Activated CD8-positive, alpha-beta memory T cell treated with anti-CD3 and anti-CD28 coated beads for 4 hours (primary cell): ENCODE measurements at places on chromosomes 3 and 15.

DNA sequence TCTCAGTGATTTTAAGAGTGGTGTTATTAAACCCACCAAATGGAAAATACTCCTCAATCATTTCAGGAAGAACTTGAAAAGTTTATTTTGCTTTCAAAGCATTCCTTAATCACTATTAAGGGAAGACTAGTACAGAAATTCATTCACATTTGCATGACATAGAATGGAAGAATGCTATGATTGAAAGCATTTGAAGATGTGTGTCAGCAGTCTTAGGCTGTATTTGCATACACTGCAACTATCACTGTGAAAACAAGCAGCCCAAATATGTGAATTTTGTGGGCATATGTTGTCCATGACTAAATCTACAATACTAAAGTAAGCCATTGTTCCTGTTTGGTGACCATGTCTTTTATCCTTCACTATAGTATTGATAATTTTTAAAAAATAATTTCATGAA lies 95.8 kb downstream of the CNTN3 start:
- no peak for DNase-seq

DNA sequence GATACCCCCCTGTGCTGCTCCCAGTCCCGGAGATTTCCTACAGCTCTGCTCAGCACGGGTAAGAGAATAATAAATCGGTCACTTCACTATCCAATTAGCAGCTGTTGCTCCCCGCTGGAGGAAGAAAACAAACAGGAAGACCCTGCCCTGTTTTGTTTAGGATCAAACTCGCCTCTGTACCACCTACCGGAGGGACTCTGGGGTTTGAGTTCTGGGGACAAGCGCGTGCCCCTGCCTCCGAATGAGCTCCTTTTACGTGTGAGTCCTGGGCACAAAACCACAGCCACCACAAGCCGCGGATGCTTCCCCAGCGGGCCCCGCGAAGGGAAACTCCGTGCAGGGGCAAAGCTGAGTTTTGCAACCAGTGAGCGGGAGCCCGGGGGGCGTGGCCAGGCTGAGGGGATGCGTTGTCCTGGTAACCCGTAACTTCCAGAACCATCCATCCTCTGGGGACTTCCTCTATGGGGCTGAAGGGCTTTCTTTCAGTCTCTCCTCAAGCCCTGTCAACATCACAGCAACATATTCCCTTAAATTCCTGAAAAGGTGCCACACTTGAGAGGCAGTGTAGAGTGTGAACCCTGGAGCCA lies 315.7 kb upstream of the PROK2 start:
- peak; percentile 50 for DNase-seq

DNA sequence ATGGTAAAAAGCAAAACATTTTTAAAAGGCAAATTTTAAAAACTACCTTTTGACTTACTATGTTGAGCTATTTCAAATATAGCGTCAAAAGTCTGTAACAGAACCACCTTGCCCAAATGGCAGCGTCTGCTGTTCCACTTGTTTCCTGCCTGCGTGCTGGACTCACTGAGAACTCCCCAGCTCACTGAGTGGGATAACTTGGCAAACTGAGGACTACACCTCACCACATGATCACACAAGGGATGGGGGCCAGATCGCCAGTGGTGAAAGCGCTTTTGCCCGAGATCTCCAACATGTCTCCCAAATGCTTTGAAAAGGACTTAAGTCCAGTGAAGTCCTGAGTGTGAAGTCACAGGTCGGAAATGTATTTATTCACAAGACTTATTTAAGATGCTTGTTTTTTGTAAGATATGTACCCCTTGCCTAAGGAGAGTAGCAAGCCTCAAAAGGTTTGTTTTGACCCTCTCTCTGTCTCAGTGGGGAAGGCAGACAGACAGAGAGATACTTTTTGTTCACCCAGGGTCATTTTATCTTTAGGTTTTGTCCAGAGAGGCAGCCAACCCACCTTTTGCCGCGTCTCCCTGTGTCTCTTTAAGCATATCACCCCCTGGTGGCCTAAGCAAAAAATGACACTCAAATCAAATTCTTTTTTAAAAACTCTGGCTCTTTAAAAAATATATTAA lies 192.6 kb downstream of the PDZRN3 start:
- DNase-seq: no peak

DNA sequence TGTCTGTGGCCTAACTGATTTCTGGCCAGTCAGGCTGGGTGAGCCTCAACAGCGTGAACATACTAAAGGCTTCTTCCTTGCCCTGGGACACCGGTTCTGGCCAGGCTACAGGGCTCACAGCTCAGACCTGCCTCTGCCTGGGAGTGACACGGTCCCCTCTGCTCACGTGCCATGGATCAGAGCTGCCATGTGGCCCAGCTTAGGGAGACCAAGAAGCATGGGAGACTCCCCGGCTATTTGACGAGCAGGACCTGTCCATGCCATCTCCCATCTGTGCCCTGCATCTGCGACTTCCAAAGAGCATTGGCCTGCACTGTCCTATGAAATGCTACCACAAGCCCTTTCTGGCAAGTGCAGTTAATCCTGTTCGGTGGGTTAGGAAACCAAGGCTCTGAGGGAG lies 57.4 kb downstream of the APBA2 start:
- no peak for DNase-seq

DNA sequence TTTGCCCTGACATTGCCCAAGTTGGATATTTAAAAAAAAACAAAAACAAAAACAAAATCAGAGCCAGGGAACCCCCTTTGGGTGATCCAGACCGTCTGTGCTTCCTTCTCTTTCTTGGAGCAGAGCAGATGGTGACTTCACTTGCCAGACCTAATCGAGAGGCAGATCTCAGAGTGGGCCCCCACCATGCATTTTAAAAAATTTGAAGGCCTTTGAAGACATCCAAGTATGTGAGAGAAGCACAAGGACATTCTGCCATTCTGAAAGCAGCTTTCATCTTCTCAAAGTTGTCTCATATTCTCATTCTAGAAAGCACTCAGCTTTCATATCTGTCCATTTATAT lies 93.3 kb downstream of the SV2B start:
- DNase-seq: no peak

GRCh38 chr15:39140060-39140604 lies 440.7 kb upstream of the THBS1 start:
- no peak for DNase-seq

DNA sequence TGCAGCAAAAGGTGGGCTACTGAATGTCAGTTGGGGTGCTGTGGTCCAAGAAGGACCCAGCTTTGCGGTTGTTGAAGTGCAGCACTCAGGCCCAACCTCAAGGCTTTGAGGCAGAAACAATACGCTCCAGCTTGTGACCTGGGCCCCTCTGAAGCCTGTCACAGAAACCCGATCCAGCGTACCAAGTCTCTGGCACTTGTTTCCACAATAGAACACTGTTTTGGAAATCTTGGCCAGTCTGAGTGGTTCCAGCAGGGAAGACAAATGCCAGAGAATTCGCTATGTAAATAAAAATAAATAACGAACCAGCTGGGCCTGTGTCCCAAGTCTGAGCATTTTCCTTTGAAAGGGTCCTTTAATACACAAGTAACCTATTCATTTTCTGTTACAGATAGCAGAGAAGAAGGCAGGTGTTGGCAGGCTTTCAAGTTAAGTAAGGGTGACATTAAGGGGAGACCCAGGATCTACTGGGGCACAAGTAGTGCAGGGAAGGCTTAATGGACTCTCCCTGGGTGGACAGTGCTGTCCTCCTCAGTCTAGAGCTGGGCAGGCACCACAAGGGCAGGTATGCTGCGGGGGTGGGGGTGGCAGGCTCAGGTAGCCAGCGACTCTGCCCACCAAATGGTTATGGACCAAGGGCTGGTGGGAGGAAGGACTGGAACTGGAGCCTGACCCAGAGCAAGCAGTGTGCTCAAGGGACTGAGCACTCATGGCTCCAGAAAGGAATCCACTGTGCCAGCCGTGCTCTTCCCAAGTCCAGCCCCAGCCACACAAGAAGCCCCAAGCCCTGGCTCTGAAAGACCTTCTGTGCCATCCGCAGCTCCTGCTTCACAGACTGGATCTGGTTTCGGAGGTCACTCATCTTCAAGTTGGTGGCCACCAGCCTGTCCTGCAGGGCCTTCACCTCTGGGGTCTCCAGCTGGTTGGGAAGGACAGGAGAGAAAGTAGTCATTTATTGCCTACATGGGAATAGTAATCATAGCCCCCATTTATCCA lies 26.3 kb downstream of the CCDC13 start:
- DNase-seq: no peak

DNA sequence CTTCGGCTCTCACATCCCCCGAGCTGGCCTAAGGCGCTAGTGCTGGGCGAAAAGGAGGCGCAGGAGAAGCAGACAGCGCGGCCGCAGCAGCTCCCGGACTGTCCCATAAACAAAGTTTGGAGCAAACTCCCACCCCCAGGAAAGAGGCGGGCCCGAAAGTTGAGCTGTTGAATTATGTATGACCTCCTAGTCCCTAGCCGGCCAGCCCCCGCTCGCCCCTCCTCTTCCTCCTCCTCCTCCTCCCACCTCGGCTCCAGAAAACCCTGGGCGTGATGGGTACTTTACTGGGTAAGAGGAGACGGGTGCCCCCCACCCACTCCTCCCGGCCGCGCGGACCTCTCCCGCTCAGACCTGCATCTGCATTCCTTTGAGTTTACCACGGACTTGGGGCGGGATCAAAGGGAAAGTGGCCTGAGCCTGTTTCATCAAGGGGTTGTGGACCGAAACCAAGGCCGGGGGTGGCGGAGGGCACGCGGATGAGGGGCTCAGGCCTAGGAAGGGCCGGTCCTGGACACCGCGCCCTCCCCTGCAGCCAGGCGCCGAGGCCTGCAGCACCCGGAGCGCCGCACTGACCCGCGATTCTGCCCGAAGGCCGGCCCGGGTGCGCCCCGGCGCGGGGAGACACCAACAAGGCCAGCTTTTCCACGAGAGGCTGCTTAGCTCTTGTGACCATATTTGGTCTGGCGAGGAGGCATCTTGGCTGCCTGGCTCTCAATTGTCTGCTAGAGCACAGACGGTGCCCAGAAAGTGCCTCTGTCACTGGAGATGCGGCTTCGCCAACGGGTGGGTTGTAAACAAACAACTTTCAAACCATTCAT lies at the start of gene WWTR1:
Gene WWTR1 (minus strand): TSS at position 100 of the 818 bp plus-strand sequence. CDS start 719 bp downstream, outside the sequence.
- peak; percentile 5 for DNase-seq

DNA sequence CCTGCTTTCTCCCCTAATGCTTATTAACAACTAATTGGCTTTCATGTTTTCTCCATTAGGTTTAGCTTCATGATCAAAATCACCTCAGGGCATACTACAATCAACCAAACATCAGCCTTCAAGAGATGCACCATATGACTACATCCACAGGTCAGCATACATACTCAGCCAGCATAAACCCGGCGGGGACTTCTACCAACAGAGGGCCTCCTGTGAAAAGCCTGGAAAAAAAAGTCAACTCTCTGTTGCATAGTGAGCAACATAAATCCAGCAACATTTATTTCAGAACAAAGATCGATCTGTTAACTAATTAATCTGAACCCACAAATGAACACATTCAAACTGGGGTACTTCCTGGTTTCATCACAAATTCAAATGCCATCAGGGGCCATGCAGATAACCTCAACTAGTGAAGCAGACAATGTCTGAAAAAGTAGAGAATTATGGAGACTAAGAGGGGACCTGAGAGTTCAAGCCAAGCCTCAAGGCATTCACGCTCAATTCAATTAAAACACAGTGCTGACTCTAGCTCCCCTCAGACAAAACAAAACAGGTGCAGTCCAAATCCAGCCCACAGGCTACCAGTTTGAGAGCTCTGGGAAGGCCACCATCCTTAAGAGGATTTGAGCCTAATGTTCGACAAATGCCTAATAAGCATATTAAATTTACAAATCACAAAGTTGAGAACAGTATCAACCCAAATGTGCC lies 124.5 kb downstream of the MAGI1 start:
- no peak for DNase-seq

DNA sequence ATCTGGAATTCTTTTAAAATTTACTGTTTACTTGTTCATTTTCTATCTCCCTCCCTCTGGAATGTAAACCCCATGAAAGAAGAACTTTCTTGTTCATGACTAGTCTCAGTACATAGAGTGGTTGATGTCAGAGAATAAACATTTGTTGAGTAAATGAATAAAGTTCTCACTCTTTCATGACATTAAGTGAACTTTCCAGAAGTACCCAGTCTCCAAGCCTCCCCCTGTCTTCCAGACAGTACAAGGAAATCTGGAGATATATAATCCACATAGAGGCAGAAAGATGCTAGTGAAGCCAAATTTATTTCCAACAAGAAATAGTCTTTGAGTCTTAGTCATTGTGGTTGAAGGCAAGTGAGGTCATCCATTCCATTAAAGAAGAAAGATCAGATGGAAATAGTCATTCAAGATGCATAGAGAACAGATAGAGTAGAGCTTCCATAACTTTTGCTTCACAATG lies 71.5 kb upstream of the GALNT15 start:
- DNase-seq: no peak

- DNase-seq: no peak
These were observed 38.9 kb downstream of the PCSK6 start for GRCh38 chr15:101450403-101451265.

DNA sequence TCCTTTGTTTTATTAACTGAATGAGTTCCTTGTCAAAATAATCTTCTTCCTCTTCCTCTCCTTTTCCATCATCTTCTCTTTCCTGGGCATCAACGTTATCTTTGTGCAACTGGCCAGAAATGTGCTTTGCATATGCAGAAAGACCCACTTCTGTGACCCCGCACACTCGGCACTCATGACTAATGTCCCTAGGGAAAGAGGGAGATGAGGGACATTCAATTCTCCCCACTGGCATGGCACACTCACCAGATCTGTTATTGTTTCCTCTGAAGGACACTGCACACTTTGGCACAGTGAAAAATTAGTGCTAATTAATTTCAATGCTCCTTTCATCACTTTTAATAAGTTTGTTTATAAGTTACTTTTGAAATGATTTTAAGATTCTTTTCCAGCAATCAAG lies 34.0 kb downstream of the ZNF106 start:
- DNase-seq: no peak

DNA sequence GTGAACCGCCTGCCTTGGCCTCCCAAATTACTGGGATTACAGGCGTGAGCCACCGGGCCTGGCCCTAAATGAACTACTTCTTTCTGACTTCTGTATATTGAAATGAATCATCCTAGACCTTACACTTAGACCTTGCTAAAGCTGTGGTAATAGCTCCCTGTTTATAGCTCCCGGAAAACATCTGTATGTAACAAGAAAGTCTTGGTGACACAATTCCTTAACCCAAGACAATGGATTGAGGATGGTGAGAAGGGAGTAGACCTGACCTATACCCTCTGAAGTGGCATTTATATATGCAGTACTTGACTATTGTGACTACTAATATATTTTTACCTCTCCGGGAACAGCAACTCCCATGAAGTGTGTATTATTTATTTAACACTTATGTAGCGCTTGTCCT lies 48.0 kb upstream of the TBL1XR1 start:
- DNase-seq: no peak

DNA sequence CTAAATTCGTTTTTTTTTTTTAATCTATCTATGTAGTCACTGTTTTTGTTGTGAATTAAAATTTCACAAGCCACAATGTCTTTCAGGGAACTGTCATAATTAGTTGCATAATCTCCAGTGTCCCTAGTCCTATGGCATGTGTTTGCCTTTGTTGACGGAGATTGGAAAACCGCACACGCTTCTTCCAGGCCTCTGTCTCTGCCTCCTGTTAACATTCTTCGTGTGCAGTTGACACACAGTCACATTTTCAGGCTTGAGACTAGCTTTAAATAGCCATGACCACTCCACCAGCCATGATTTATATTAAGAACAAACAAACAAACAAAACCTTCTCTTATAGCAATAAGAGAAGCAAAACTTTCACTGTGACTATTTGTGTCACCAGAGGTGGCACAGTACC lies 139.8 kb downstream of the DUT start:
- no peak for DNase-seq
